ENCODE measurements at places on chromosomes 4 and X. TPM values are rescaled to one million over a fixed set of nuclear protein-coding genes. Genes with fewer than 3 reads are reported as not detected.

Gene DCAF4L1
- total RNA-seq: 0.13 TPM

Gene EGF
- total RNA-seq: 1.0 TPM

Gene CT45A3
- total RNA-seq: not detected

Gene GAGE1
- not detected for total RNA-seq

Gene GABRQ
- total RNA-seq: not detected

Gene IL9R
- total RNA-seq: not detected

Gene MAOB
- total RNA-seq: 4.2 TPM

Gene SATL1
- total RNA-seq: not detected

Gene DDX53
- total RNA-seq: not detected

Gene ZFP92
- 0.23 TPM for total RNA-seq

Gene CXorf51A
- total RNA-seq: not detected

Gene CT55
- total RNA-seq: not detected

Gene PSAPL1
- total RNA-seq: not detected

Gene CXCL3
- 1.5 TPM for total RNA-seq

Gene SORBS2
- total RNA-seq: 18.1 TPM

Gene TMLHE
- 16.7 TPM for total RNA-seq
